SW480 (cell line): ENCODE measurements at places on chromosomes 5 and 9.
A peak's percentile ranks its signal among the peaks of the same experiment; 100 is the strongest.

GRCh38 chr5:154206311-154206710 lies 15.8 kb downstream of the GALNT10 start:
- DNase-seq, result no peak

GRCh38 chr9:101027733-101028345 lies 688 bp upstream of the PLPPR1 start:
- peak; percentile 39 for DNase-seq

DNA sequence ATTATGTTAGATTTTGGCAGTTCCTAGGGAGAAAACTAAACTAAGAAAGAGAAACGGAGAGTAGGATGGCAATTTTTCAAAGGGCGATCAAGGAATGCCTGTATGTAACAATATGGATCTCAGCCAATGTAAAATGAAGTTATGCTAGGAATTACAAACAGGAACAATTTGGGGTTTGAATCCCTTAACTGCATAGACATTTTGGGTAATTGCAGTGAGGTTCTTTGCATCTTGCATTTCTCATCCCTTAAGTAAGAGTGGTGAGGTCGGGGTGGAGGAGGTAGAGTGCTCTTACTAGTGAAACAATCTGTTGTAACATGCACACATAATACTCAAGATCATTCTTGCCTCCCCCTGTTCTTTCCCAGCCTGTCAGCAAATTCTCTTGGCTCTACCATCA lies 137.6 kb downstream of the NPR3 start:
- no peak for DNase-seq

DNA sequence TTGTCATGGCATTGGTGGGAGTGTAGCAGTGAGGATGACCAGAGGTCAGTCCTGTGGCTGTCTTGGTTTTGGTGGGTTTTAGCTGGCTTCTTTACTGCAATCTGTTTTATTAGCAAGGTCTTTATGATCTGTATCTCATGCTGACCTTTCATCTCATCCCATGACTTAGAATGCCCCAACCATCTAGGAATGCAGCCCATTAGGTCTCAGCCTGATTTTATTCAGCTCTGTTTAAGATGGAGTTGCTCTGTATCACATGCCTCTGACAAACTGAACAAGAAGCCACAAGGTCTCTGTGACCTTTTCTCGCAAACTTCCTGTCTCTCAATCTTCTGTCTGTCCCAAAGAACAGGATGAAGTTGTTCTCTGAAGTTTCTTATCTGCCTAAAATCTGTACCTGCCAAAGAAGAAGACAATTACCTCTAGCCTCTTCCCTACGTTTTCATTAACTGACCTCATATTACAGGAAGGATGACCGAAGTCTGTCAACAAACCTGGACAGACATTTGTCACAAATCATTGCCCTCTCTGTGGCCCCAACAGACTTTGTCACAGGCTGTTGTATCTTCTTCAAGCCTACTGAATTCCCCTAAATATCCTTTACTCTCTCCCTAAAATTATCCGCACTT lies 284.2 kb upstream of the SEMA6A start:
- DNase-seq, result no peak

DNA sequence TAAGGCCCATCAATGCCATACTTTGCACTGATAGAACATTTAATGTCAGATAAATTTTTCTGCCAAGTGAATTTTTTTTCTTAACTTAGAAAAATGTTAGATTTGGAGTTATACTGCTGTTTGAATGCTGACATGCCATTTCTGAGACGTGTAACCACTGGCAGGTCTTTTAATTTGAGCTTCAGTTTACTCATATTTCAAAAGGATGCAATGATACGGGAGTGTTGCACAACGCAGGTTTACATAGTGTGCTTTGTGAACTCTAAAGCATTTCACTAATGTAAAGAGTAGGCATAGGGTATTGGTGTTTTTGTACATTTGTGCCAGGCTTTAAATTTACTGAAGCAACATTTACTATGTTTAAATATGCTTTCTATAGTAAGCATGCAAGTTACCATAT lies 4.2 kb downstream of the ZBTB43 start:
- no peak for DNase-seq

GRCh38 chr5:74016373-74016772 lies 390.4 kb downstream of the ARHGEF28 start:
- DNase-seq, result peak; percentile 17

DNA sequence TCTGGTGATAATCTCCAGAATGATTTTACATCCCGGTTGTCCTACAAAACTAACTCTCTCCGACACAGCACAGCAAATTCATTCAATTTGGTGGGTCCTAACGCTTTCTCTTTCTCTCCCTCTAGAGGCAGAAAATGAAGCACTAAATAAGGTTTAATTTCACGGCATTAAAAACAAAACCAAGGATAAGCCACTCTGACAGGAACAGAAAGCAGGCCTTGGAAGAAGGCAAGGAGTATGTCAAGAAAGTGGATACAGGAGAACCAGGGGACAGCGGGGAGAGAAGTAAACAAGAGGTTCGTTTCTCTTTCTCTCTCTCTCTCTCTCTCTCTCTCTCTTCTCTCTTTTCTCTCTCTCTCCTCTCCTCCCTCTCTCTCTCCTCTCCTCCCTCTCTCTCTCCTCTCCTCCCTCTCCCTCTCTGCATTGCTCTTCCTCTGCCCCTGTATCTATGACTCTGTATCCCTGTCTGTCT lies 49.8 kb downstream of the EBF1 start:
- no peak for DNase-seq

- DNase-seq, result no peak
These were observed 88.2 kb downstream of the NREP start for GRCh38 chr5:111668477-111669414.

- no peak for DNase-seq
These were observed 24.1 kb downstream of the PITX1 start for GRCh38 chr5:135009736-135010501.

DNA sequence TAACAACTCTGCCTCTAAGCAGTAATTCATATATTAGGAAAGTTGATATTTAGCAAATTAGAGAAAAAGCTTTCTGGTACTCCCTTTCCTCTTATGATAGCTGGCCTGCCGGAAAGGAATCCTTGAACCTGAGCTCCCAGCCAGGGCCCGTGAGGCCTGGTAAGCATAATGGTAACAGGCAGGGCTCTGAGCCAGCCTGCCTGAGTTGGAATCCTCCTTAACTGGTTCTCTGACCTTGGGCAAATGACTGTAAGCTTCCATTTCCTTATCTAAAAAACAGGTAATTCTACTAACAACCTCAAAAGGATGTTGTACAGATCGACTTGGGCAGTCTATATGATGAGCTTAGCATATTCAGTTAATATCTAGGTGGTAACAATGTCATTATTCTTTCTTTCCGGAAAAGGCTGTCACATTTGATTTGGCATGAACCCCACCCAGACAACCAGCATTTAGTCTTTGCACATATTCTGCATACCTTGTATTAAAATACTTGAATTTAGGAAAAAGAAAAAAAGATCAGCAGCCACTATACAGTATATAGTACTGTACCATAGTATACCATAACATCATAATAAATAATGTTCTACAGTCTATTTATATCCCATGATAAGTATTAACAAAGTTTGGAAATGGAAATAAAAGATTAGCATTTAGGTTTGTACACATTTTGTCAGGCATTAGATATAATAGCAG lies 55.7 kb upstream of the MAP3K1 start:
- DNase-seq, result no peak

GRCh38 chr9:133700819-133701320 lies 37.3 kb downstream of the SARDH start:
- DNase-seq, result peak; percentile 65

- DNase-seq, result no peak
These were observed 67.5 kb downstream of the RGMB start for GRCh38 chr5:98840946-98841345.

DNA sequence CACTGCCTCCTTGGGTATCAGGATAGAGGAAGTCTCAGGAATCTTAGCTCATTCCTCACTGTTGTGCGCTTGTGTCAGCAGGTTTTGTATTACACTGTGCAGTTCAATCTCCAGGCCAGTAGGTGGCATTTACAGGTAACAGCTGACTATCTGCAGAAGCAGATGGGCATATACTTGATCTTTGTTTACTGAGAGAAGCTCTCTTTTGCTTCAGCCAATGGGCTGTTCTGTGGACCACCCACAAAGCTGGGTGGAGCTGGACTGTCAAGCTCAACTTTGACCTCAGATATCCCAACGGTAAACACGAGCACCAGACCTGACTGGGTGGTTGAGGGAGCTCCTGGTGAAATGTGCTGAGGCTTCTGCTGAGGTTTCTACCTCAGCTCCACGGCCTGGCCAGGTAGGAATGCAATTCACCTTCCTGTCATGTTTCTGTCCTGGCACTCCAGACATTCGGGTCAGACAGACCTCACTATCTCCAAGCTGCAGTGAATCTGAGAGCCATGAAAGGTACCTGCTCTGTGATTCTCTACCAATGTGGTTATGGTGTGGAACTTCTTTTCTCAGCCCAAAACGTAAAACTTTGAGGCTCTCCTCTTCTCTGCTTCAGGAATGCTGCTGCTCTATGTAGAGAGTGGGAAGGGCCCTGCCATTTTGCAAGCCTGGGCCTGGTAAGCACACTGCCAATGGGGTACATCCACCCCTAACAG lies 167.9 kb upstream of the ACTBL2 start:
- peak; percentile 82 for DNase-seq

- DNase-seq, result no peak
These were observed 2.8 kb downstream of the AP3B1 start for GRCh38 chr5:78291687-78292086.

- DNase-seq, result peak; percentile 79
These were observed 24.2 kb upstream of the GLRX start for GRCh38 chr5:95846554-95847260.

DNA sequence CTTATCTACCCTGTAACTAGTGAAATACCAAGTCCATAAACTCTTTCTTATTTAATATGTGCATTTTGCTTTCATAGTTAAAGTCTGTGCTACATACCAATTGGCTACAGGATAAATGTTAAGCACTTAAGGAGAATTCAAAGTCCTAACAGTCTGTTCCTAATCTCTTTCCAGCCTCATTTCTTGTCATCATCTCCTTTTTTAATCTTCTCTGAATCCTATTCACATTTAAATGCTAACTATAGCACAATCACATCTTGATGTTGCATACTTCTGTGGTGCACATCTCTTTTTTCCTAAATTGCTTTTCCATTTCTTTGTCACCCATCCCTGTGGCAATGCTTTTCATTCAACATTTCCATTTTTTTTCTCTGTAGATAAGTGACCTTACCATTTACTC lies 996.1 kb upstream of the TYRP1 start:
- DNase-seq, result no peak

- no peak for DNase-seq
These were observed 120.7 kb upstream of the RAI14 start for GRCh38 chr5:34535433-34535832.
